ENCODE measurements at places on chromosomes 12 and 14.

- DNase-seq: no peak
Measured at GRCh38 chr14:104091061-104091926, 5.8 kb downstream of the ASPG start.

DNA sequence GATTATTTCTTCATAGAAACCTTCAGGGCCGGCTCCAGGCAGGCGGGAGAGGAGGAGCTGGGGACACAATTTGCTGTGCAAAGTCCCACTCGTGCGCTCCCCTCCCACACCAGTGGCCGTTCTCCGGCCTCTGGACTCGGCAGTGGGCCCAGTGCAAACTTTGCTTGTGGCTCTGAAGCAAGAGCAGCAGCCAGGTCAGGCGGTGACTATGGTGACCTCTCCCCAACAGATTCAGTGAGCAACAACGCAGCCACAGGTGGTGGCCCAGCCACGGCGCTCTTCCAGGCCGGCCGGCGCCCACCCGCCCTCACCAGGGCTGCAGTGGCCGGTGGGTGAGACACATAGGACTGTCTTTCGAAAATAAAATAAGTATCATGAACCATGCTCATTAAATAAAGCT is 29.5 kb downstream of the VPS37B start:
- DNase-seq: no peak

DNA sequence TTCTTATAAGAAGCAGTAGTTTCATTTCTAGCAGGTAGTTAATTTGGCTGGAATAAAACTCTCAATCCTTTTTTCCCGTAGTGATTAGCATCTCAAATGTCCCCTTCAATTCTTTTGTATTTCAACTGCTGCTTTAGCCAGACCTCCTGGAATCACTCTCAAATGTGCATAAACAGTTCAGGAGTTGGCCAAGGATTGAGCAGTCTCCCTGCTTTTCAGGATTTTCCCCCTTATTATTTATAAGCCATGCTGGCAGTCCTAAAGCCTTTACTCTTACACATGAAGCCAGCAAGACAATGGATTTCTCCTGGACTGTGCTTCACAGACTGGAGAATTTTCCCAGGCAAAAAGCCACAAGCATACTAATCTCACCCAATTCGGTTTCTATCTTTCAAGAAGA is 950.1 kb downstream of the VRK1 start:
- DNase-seq: no peak

DNA sequence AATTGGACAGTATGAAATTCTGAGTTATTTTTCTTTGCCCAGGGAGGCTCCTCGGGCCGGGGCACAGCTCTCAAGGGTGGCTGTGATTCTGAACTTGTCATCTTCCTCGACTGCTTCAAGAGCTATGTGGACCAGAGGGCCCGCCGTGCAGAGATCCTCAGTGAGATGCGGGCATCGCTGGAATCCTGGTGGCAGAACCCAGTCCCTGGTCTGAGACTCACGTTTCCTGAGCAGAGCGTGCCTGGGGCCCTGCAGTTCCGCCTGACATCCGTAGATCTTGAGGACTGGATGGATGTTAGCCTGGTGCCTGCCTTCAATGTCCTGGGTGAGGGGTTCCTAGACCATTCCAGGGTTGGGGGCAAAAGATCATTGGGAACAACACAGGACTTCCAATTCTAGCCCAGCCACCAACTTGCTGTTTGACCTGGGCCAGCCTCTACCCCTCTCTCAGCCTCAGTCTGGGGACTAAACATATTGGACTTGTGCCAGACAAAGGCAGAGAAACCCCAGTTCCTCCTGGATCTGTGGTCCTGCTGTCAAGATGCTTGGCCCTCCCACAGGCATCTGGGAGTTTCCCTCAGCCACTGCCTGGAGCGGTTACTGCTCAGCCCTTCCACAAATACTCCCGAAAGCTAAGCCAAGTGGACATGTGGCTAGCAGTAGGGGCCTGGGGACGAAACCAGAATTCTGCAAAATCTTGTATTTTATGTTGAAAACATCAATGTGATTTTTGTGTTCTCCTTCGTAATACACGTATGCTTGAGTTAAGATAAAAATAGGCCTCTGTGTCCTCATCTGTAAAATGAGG is 3.5 kb downstream of the OAS3 start:
- DNase-seq: no peak

- no peak for DNase-seq
Measured at GRCh38 chr12:68560851-68561422, 49.8 kb upstream of the RAP1B start.

DNA sequence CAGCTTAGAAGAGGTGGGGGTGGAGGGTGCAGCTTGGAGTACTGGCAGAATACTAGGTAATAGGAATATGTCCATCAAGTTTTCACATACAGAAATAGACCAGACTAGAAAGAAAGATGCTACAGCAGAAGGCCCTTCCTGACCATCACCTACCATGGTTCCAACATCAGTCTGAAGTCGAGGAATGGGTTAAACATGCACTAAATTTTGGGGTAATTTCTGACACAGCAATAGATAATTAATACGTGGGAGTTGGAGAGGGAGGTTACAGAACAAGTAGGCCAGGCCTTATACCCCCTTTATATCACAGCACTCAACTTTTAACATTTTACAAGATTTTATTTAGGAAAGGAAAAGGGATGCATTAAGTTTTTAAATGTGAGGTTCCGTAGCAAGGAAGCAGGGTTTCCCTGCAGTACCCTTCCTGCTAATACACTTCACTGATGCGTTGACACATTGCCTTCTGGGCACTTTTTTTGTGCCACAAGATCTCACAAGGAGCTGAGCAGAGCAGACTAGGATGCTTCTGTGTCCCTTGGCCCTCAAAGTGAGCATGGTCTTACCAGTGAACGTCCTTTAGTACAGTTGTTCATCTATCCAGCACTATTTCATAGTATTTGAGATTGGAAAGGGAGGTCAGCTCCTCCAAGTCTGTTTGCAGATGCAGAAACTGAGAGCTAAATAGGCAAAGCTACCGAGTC is 50.8 kb downstream of the EID3 start:
- no peak for DNase-seq

- no peak for DNase-seq
Measured at GRCh38 chr12:19712041-19712440, 272.7 kb downstream of the AEBP2 start.

All from hematopoietic multipotent progenitor cell treated with erythropoietin and hydrocortisone succinate and interleukin-3 and kit ligand, for 6 days (in vitro differentiated cells).